ENCODE measurements at places on chromosomes 6 and 20. TPM values are rescaled to one million over a fixed set of nuclear protein-coding genes. Genes with fewer than 3 reads are reported as not detected.

- H3K27me3 ChIP-seq = no peaks in the 10 kb centered on the region
- no peaks in the 10 kb centered on the region for H3K36me3 ChIP-seq
- H3K4me3 ChIP-seq = no peak overlapping the region
- no peak for DNase-seq
- H3K27ac ChIP-seq = no peak overlapping the region
Observed at GRCh38 chr6:13847326-13848050, 33.1 kb upstream of the MCUR1 start.

DNA sequence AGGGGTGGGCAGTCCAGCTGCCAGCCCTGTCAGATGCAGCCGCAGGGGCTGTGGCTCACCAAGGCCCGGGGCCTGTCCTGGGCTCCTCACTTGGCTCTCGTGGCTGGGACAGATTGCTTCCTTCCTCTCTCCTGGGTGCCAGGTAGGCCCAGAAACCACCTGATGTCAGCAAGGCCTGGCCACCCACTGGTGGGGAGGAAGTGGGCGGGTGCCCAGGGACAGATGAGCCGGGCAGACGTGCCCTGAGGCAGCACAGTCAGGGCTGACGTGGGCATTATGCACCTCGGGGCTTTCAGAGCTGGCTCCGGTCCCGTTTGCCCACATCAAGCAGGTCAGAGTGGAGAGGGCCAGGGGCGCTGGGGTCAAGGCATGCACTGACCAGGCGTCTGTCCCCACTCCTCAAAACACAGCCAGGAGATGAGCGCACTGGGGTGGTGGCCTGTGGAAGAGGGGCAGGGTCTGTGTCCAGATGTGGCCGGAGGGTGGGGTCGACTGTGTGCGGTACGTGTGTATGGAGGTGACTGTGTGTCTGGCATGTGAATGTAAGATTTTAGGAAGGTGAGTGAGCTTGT lies 133.2 kb upstream of the PTPN1 start:
- H3K4me3 ChIP-seq = no peak overlapping the region
- H3K4me1 ChIP-seq = peaks cover 16% of the 10 kb centered on the region
- no peaks in the 10 kb centered on the region for H3K36me3 ChIP-seq
- no peak for DNase-seq

DNA sequence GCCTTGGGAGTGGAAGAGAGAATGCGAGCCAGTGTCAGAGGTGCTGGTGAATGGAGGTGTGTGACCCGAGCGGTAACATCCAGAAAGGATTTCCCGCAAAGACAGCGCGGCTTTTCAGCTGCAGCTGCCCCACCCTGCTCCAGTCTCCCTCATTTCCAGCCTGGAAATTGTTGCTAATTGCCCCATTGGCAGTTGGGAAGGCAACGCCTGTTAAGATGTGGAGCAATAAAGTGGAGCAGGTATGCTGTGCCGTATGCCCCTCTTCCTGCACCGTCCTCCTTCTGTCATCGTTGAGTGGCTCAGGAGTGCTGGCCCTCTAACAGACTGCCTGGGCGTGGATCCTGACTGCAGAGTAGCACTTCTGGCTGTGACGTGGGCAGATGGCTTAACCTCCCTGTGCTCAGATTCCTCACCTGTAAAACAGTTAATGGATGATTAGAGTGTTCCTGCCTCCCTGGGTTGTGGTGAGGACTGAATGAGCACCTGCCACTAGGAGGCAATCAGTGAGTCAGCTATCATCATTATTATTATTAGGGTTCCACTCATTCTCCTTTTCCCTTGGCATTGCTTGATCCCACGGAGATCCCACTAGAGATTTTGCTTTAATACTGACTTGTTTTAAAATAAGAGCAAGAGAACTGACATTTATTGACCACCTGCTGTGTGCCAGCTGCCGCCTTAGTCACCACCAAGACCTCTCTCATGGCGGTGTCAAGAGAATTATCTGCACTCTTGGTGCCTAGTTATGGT lies 11.7 kb downstream of the ARFGEF2 start:
- no peaks in the 10 kb centered on the region for H3K27me3 ChIP-seq
- H3K4me1 ChIP-seq = peaks cover 37% of the 10 kb centered on the region
- no peak overlapping the region for H3K4me3 ChIP-seq
- DNase-seq = no peak
- no peak overlapping the region for H3K27ac ChIP-seq

DNA sequence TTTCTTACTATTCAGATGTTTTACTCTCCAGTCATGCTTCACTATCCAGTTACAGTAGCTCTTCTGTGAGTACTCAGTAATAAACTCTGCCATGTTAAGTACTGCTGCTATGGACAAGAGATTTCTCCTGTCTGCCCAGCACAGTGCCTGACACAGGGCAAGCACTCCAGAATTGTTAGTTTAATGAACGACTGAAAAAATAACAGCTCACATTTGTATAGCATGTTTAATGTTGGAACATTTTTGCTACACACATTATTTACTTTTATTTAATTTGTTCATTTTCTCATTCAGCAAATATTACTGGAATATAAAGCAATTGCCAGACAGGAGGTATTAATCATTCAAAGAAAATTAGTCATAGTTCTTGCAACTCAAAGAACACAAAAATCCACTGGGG lies 142.6 kb upstream of the HMGN3 start:
- no peaks in the 10 kb centered on the region for H3K4me1 ChIP-seq
- no peak overlapping the region for H3K27ac ChIP-seq
- H3K27me3 ChIP-seq = no peaks in the 10 kb centered on the region
- no peak for DNase-seq
- no peak overlapping the region for H3K4me3 ChIP-seq

- no peak for DNase-seq
- H3K27me3 ChIP-seq = no peaks in the 10 kb centered on the region
- no peaks in the 10 kb centered on the region for H3K4me1 ChIP-seq
- no peak overlapping the region for H3K4me3 ChIP-seq
Observed at GRCh38 chr20:58147628-58148370, 80.7 kb downstream of the ANKRD60 start.

GRCh38 chr20:37359836-37360235 lies 13.9 kb downstream of the SRC start:
- H3K4me1 ChIP-seq = peaks cover 97% of the 10 kb centered on the region
- DNase-seq = no peak
- H3K4me3 ChIP-seq = no peak overlapping the region
- H3K27ac ChIP-seq = peak overlapping the region; percentile 83

Gene PRRC2A
- total RNA-seq = 42.8 TPM

Gene PLN
- total RNA-seq = 48.8 TPM

DNA sequence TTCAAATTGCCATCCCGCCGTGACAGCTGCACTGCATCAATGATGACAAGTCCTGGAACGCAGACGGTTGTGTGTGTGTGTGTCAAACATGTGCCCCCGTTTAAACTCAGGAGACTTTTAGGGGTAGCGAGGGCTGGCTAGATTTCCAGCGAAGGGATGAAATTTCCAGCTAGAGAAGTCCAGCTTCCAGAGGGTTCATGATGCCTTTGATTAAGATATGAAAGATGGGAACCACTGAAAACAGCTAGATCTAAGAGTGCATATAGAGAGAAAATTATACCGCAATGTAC lies 644 bp downstream of the KIZ start:
- peaks cover 24% of the 10 kb centered on the region for H3K4me1 ChIP-seq
- peaks cover 11% of the 10 kb centered on the region for H3K36me3 ChIP-seq
- H3K27ac ChIP-seq = peak overlapping the region; percentile 85
- no peaks in the 10 kb centered on the region for H3K27me3 ChIP-seq
- DNase-seq = no peak

Gene CLVS2
- not detected for total RNA-seq

DNA sequence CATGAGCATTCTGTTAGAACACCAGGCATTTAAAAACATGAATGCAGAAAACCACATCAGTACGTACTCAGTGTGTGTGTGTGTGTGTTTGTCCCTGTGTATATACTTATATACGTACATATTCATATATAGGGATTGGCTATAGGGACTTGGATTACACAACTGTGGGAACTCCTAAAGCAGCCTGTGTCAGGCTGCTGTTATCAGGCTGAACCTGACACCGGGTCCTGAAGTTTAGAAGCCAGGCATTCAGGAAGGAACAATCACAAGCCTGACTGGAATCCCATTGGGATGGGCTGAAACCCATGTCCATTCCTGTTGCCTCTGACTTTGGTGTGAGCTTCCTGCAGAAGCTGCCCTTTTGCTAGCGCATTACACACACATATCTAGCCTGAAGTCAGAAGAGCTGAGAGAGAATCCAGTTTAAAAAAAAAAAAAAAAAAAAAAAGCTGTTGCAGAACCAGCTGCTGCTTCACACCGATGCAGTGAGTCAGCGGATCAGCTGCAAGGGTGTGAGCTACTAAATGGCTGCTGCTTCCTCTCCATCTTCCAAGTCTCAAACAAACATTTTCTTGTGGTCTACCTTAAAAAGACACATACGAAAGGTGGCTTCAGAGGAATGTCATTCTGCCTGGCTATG lies 348.1 kb downstream of the THBS2 start:
- no peaks in the 10 kb centered on the region for H3K4me1 ChIP-seq
- H3K36me3 ChIP-seq = no peaks in the 10 kb centered on the region
- no peak overlapping the region for H3K4me3 ChIP-seq
- no peaks in the 10 kb centered on the region for H3K27me3 ChIP-seq
- DNase-seq = no peak

- H3K4me1 ChIP-seq = peaks cover 43% of the 10 kb centered on the region
- no peak overlapping the region for H3K27ac ChIP-seq
- H3K4me3 ChIP-seq = no peak overlapping the region
- no peaks in the 10 kb centered on the region for H3K36me3 ChIP-seq
- H3K27me3 ChIP-seq = no peaks in the 10 kb centered on the region
Observed at GRCh38 chr20:53734006-53734688, 140.5 kb upstream of the ZNF217 start.

DNA sequence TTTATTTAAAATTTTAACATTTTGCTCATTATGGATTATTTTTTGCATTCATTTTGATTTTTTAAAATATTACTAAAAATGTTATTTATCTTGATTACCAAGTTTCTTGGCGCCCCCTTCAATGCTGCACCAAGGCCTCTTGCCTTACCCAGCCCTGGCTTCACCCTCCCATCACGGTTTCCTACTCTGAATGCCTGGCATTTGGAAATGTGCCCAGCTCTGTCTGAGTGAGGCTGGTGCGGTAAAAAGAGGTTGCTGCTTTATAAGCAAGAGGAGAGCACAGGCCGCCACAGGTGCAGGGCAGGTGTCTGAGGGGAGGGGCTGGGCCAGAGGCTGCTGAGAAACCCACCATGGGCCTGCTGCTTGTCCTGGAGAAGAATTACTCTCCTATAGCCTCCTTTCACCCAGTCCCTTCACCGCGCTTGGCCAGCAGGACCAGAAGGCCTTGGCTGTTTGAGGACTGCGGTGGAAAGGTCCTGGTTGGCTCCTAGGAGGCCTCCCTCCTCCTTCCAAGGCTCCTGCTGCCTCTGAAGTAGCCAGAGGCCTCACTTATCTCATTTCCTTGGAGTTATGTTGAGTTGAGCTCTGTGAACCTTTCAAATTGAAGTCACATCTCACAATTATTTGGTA lies 62.6 kb downstream of the BANF2 start:
- no peak overlapping the region for H3K27ac ChIP-seq
- no peaks in the 10 kb centered on the region for H3K4me1 ChIP-seq
- no peaks in the 10 kb centered on the region for H3K36me3 ChIP-seq
- DNase-seq = no peak
- no peak overlapping the region for H3K4me3 ChIP-seq

Gene ADTRP
- total RNA-seq = 0.79 TPM

Gene TFAP2A
- 22.5 TPM for total RNA-seq

DNA sequence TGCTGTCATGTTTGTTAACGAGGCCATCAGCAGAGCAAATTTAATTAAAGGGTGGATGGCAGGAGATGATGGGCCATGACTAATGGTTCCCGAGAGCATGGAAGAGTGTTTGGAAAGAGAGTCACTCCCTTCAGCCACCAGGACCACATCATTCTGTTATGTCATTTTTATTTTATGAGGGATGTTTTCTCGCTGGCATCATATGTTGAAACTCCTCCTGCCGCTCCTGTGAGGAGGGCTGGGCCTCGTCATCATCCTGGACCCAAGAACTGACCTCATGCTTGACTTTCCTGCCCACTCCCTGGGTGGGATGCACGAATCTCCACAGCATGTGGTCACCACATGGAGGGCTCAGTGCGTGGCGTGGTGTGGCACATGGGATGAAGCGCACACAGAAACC lies 86.4 kb upstream of the FRMD1 start:
- no peak overlapping the region for H3K27ac ChIP-seq
- H3K27me3 ChIP-seq = no peaks in the 10 kb centered on the region
- no peaks in the 10 kb centered on the region for H3K4me1 ChIP-seq
- no peak for DNase-seq

Gene PSMG4
- 36.0 TPM for total RNA-seq

GRCh38 chr20:5652626-5653553 lies 97.3 kb upstream of the SHLD1 start:
- no peaks in the 10 kb centered on the region for H3K27me3 ChIP-seq
- H3K4me3 ChIP-seq = no peak overlapping the region
- peaks cover 22% of the 10 kb centered on the region for H3K4me1 ChIP-seq
- H3K27ac ChIP-seq = peak overlapping the region; percentile 74
- DNase-seq = no peak

GRCh38 chr6:14276667-14277404 lies 159.3 kb downstream of the CD83 start:
- no peaks in the 10 kb centered on the region for H3K36me3 ChIP-seq
- no peak for DNase-seq
- H3K4me3 ChIP-seq = no peak overlapping the region
- H3K27ac ChIP-seq = peak overlapping the region; percentile 22
- H3K27me3 ChIP-seq = no peaks in the 10 kb centered on the region
- peaks cover 24% of the 10 kb centered on the region for H3K4me1 ChIP-seq

DNA sequence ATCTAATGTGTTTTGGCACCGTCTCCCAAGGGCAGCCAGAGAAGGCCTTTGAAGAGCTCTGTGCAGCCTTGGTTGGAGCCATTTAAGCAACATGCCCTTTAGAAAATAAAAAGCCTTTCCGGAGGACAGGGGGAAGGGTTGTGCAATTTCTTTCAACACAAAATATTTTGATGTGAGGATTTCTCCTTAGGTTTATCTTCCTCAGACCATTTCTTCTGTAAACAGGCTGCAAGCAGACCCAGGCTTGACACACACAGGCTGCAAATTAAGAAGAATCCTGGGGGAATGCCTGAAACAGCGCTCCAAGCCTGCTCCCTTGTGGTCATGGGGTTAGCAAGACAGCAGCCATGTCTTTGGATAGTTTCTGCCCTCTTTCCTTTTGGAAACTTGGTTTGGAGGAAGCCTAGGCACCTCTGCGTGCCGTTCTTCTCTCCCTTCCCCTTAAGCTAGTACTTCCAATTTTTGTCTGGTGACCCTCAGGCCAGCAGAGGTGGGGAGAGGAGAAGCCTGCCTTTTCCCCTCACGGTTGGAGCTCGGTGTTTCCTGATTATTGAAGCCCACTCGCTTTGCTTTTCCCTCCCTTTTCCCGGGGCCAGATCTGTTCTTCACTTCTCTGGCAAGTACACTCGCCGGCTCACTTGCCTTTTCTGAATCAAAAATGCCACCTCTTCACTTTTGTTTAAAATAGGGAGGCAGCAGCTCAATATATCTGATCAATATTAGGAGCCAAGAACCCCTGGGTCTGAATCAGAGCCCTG lies 39.6 kb upstream of the NOX3 start:
- DNase-seq = no peak
- peaks cover 27% of the 10 kb centered on the region for H3K4me1 ChIP-seq
- no peaks in the 10 kb centered on the region for H3K27me3 ChIP-seq
- peak overlapping the region; percentile 83 for H3K27ac ChIP-seq
- H3K4me3 ChIP-seq = no peak overlapping the region

Gene OOEP
- total RNA-seq = not detected
